ENCODE measurements at places on chromosomes 12 and 14.

DNA sequence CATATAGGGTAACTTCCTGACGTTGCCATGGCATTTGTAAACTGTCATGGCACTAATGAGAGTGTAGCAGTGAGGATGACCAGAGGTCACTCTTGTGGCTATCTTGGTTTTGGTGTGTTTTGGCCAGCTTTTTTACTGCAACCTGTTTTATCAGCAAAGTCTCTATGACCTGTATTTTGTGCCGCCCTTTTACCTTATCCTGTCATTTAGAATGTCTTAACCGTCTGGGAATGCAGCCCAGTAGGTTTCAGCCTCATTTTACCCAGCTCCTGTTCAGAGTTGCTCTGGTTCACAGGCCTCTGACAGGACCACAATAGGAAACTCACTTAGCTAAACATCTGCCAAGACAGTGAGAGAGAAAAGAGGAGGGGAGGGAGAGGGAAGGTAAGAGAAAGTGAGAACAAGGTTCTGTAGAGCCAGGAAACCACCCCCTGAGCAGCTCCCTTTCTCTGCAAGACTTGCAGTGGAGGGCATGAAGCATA is 64.8 kb upstream of the PLEKHG3 start:
- no peak for DNase-seq

DNA sequence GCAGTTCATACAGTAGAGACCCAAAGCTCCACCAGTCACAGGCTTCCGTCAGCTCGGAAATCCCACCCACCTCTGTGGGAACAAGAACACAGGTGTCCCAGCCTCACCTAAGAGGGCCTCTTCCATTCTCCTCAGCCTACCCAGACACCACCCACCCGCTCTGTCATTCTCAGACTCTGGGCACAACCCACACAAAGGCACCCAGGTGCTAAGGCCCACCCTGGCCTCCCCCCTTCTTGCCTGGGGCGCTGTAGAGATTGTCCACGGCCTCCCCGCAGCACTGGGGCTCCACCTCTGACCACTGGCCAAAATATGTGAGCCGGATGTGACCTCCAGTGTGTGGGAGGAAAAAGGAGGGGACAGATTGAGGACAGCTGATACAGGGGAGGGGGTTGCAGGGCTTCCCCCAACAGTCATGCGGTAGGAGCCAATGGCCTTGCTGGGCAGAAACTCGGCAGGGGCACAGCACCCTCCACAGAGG is 14.2 kb downstream of the RPS6KL1 start:
- no peak for DNase-seq

GRCh38 chr12:62971769-62972525 is 37.0 kb upstream of the PPM1H start:
- no peak for DNase-seq

GRCh38 chr14:59755409-59756135 is 115.0 kb downstream of the RTN1 start:
- no peak for DNase-seq

GRCh38 chr12:100827901-100828520 is 33.4 kb downstream of the ANO4 start:
- no peak for DNase-seq

- no peak for DNase-seq
Observed at GRCh38 chr12:87121896-87122295, 865.7 kb upstream of the MGAT4C start.

DNA sequence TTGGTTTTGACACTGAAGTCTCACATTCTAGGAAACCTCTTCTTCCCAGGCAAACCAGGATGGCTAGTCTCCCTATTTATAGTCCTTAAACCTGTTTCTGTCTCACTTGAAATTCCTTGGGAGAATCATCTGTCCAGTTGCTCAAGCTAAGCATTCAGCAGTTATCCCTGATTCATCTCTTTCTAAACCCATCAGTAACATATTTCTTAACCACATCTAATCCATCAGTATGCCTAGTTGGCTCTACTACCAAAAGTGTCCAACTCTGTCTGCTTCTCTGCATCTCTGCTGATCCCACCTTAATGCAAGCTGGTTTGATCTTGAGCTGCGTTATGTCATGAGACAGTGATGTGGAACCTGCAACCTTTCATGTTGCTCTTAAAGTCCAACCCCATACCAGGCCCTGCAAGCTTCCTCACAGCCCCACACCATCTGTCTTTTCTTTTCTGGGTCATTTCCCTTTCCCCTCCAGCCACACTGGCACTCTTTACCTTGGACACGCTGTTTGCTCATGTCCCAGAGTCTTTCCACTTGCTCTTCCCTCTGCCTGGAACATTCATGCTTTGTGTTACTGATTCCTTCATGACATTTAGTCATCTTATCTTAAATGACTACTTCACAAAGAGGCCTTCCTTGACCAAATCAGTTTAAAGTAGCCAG is 380.8 kb upstream of the RGS6 start:
- DNase-seq, result no peak

DNA sequence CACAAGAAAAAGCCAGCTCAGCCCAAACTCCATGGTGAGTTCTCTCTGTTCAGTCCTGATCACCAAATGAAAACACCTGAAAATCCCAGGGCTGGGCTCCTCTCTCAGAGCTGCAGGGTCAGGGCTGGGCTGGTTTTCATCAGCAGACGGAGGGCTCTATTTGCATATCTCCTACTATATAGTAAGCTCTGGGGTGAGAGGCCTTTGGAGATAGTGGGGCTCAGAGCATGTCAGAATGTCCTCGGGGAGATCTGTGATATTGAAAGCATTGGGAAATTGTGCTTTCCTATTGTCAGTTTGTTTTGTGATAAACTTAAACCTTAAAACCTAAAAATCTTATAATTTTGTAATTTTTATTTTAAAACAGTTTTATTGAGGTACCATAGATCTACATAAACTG is 742.6 kb downstream of the TMEM121 start:
- DNase-seq, result no peak

GRCh38 chr14:102164965-102165364 is 25.3 kb downstream of the WDR20 start:
- no peak for DNase-seq

DNA sequence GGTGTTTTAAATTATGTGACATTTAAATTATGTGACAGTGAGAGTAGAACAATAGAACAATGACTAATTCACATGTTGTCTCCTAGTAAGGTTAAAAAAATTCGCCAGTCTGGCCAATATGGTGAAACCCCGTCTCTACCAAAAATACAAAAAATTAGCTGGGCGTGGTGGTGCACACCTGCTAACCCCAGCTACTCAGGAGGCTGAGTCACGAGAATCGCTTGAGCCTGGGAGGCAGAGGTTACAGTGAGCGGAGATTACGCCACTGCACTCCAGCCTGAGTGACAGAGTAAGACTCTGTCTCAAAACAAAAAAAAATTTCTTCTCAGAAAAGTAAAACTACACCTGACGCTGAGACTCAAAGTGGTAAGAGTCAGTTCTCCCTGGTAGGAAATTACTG is 2.7 kb downstream of the CS start:
- no peak for DNase-seq

DNA sequence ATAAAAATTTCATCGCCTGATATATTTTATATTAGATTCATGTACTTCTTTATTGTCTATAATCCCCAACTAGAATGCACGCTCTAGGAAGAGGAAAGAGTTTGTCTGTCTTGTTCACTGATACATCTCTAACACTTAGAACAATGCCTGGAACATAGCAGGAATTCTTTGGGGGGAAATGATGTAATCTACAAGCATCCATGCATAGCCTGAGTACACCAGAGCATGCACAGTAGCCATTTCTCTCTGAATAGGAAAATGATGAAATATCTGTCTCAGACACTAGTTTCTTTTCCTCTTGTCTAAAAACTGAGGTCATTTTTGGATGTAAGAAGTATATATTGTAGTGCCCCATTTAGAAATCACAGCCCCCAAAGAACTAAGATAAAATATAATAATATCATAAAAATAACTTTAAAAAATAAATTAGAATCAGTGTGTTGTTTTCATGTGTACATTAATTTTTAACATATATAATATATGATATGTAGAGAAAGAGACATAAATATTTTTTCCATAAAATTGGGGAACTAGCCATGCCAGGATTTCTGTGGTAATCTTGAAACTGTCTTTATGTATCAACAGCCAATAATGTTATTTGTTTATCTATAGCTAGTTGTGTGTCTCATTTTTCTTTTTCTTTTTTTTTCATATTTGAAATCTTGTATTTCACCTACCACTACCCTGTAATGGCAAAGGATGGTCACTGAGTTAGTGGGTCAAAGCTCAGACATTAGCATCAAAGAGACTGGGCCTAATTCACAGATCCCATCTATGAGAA is 155.6 kb upstream of the TMCC3 start:
- no peak for DNase-seq

GRCh38 chr14:91570021-91570420 is 59.9 kb upstream of the PPP4R3A start:
- DNase-seq, result no peak

- no peak for DNase-seq
Observed at GRCh38 chr12:82696543-82696942, 9.8 kb downstream of the TMTC2 start.

- no peak for DNase-seq
Observed at GRCh38 chr14:57846596-57846995, 19.3 kb downstream of the SLC35F4 start.

GRCh38 chr12:94670075-94670474 is 19.7 kb upstream of the TMCC3 start:
- no peak for DNase-seq

- no peak for DNase-seq
Observed at GRCh38 chr14:89771251-89771650, 183.3 kb downstream of the EFCAB11 start.

DNA sequence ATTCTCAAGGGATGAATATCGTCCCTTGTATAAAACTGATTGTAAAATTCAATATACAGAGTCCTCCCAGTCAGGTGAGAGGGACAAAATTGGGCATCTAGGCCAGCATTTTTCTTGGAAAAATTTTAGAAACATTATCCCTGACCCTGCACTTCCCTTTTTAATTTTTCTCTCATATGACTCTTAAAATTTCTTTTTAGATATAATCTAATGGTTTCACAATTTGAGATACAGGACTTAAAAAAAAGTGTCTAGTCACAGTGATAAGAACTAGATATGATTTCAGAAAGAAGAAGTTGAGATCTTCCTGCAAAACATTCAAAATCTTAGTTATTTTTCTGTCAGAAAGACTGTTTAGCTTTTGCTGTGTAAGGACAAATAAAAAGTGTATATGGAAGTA is 270.8 kb upstream of the PPFIA2 start:
- DNase-seq, result no peak

DNA sequence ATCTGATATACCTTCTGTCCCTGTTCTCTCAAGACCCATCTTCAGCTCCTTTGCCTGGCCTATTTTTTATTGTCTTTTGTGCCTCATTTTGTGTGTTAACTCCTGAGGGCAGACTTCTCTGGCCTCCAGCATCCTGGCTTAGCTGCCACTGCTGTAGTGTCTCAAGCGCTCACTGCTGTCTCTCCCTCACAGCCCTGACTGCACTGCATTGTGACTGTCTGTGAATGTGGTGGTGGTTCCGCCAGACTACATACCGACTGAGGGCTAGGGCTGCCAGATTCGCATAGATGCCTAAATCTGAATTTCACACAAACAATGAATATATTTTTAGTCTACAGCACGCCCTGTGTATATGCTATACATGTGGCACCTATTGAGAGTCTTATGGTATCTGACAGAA is 1088.9 kb upstream of the TMEM132C start:
- no peak for DNase-seq

DNA sequence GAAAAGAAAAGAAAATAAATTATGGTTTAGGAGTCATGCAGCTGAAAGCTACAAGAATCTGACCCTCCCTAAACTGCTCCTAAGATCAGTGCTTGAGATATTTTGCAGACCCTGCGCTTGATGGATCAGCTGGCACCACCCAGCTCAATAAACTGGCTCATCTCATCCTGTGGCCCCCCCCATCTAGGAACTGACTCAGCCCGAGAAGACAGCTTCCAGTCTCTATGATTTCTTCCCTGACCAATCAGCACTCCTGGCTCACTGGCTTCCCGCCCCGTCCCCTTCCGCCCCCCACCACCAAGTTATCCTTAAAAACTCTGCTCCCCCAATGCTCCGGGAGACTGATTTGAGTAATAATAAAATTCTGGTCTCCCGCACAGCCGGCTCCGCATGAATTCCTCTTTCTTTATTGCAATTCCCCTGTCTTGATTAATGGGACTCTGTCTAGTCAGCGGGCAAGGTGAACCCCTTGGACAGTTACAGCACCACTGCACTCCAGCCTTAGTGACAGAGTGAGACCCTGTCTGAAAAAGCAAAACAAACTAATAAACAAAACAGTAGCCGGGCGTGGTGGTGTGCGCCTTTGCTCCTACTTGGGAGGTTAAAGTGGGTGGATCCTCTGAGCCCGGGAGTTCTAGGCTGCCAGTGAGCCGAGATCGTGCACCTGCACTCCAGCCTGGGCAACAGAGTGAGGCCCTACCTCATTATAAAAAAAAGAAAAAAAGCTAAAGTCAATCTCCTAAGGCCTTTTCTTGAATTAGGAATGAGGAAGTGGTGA is 24.5 kb upstream of the SPTLC2 start:
- DNase-seq, result no peak

DNA sequence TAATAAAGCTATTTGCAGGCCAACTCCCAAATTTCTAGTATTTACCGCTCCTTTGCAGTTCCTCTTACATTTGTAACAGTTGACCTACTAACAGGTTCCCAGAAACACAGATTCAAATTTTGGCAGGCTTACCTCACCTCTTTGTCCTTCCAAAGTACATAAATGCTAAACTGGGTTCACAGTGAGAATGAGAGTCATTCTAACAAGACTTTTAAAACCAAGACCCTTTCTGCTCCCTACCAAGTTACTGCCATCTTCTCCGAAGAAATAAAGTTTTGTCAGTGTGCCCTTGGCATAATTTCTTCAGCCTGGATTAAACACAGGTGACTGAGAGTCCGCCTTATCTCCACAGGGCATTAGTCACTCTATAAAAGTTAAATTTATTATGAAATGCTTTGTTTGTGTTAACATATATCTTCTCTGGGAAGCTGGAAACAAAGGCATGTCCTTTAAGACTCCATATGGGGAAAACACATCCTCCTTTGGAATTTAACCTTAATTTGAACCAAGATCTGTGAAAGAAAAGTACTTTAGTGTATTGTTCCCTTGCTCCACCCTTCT is 28.2 kb downstream of the FOXA1 start:
- DNase-seq, result no peak

- DNase-seq, result peak; percentile 86
Observed at GRCh38 chr12:6423267-6424007, 21.3 kb upstream of the CD27 start.

- no peak for DNase-seq
Observed at GRCh38 chr12:123041042-123041531, 60.6 kb downstream of the ARL6IP4 start.

GRCh38 chr14:61625165-61625564 is 70.1 kb upstream of the HIF1A start:
- DNase-seq, result no peak

- no peak for DNase-seq
Observed at GRCh38 chr12:62679608-62680007, 213.0 kb downstream of the MON2 start.

- no peak for DNase-seq
Observed at GRCh38 chr12:4178424-4179170, 95.0 kb upstream of the CCND2 start.

GRCh38 chr14:65200454-65200853 is 98.1 kb upstream of the MAX start:
- DNase-seq, result no peak

- no peak for DNase-seq
Observed at GRCh38 chr14:92934196-92935085, 11.5 kb downstream of the CHGA start.
